Fibroblast of skin of left biceps (primary cell): ENCODE measurements at places on chromosomes 16 and 17.

- DNase-seq, result peak; percentile 28
Measured at GRCh38 chr17:77002103-77003045, 134.2 kb downstream of the MGAT5B start.

- no peak for DNase-seq
Measured at GRCh38 chr16:79411805-79412204, 188.7 kb downstream of the MAF start.

- no peak for DNase-seq
Measured at GRCh38 chr16:66900721-66901441, 17.8 kb downstream of the CDH16 start.

DNA sequence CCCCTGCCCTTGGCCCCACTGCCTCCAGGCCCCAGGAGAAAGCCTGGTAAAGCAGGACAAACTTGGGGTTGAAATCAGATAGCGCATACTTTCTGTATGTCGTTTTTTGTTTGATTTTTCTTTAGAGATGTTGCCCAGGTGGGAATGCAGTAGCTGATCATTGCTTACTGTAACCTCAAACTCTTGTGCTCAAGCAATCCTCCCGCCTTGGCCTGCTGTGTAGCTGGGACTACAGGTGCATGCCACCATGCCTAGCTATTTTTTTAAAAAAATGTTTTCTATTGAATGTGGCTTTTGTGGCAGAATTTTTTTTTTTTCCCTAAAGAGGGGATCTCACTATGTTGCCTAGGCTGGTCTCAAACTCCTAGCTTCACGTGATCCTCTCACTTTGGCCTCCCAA is 11.1 kb upstream of the CCL5 start:
- no peak for DNase-seq

GRCh38 chr17:43042025-43042628 is 17.1 kb downstream of the RND2 start:
- DNase-seq, result no peak

GRCh38 chr17:5237541-5238016 is 2.9 kb upstream of the SCIMP start:
- DNase-seq, result no peak

- DNase-seq, result no peak
Measured at GRCh38 chr17:80388601-80389000, 26.4 kb upstream of the ENDOV start.

GRCh38 chr17:28443901-28444638 is 29.4 kb upstream of the SLC13A2 start:
- no peak for DNase-seq

GRCh38 chr17:81683208-81683583 is 401 bp downstream of the ARL16 start:
- DNase-seq, result no peak

GRCh38 chr16:12575288-12575687 is 228.4 kb downstream of the CPPED1 start:
- DNase-seq, result no peak

GRCh38 chr17:49572806-49573420 is 2.8 kb upstream of the NXPH3 start:
- no peak for DNase-seq

GRCh38 chr16:983044-984030 is 1.8 kb downstream of the SOX8 start:
- DNase-seq, result no peak

DNA sequence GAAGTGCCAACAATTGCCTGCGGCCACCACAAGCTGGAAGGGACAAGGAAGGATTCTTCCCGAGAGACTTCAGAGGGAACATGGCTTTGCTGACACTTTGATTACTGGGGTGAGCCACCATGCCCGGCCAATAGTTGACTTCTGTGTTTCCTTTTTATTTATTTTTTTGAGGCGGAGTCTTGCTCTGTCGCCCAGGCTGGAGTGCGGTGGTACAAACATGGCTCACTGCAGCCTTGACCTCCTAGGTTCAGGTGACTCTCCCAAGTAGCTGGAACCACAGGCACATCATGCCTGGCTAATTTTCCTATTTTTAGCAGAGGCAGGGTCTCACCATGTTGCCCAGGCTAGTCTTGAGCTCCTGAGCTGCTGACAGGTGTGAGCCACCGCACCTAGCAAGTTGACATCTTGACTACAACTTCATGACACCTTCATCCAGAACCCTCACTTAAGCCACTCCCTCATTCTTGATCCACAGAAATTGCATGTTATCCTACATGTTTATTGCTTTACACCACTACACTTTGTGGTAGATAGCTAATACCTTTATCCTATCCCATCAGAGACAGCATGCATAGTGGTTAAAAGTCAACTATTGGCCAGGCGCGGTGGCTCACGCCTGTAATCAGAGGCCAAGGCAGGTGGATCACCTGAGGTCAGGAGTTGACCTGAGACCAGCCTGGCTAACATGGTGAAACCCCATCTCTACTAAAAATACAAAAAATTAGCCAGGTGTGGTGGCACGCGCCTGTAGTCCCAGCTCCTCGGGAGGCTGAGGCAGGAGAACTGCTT is 16.1 kb upstream of the GPRC5C start:
- DNase-seq, result no peak

DNA sequence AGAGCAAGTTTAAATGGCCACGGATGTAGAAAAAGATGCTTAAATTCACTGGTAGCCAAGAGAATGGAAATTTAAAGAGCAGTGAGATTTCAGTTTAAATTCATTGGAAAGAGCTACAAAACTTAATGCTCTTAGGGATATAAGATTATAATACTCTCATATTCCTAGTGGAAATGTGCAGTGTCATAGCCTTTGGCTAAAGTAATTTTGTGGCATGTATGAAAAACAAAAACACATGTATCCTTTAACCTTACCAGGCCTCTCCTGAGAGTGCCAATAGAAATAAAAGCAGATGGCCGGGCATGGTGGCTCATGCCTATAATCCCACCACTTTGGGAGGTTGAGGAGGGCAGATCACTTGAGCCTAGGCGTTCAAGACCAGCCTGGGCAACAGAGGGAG is 289.2 kb downstream of the PHKB start:
- no peak for DNase-seq

DNA sequence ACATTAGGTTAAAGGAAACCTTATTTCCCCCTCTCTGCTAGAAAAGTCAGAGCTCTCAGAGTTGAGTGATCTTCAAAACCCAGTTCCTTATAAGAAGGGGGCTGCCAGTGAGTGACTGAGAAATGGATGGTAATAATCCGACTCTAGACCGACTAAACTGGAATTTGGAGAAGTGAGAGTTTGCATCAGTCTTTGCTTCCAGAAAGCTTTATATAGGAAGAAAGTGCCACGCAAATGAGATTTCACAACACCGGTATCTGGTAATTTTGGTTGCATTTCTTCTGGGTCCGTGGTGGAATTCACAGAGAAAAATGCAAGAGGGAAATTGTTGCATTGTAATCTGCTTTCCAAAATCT is 271.4 kb downstream of the MAF start:
- no peak for DNase-seq

GRCh38 chr17:73552300-73553048 is 91.8 kb downstream of the SDK2 start:
- DNase-seq, result no peak

GRCh38 chr17:79085154-79085920 is 10.7 kb downstream of the ENGASE start:
- no peak for DNase-seq

- no peak for DNase-seq
Measured at GRCh38 chr16:85029408-85029784, 1.8 kb downstream of the KIAA0513 start.

- peak; percentile 76 for DNase-seq
Measured at GRCh38 chr17:17476865-17477467, at the start of gene MED9. Gene MED9, plus strand, starts transcription at chr17:17477000. Its CDS starts 42 bp downstream, at chr17:17477042.

DNA sequence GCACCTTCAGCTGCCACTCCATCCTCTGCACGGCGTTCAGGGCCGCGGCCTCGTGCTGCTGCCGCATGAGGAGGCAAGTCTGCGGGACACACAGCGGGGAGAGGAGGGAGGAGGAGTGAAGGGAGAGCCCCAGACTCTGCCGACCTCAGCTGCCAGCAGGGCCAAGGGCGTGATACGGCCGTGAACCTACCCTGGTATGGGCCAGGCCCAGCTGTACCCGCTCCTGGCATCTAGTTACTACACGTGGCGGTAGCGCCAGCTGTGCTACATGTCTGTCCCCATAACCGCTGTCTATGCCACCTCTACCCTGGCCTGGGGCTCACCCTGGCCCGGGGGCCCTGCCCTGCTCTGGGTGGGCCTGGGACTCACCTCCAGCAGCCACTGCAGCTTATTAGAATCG is 51.1 kb downstream of the ZNF778 start:
- DNase-seq, result no peak
